ENCODE measurements at places on chromosomes 1 and 21. TPM values are rescaled to one million over a fixed set of nuclear protein-coding genes. Genes with fewer than 3 reads are reported as not detected.

- no peak for DNase-seq
Measured at GRCh38 chr21:41961282-41961701, 7.5 kb upstream of the C2CD2 start.

Gene IARS2
- 70.9 TPM for total RNA-seq

Gene GLUL
- 477 TPM for total RNA-seq

Gene CD247
- 1.2 TPM for total RNA-seq

DNA sequence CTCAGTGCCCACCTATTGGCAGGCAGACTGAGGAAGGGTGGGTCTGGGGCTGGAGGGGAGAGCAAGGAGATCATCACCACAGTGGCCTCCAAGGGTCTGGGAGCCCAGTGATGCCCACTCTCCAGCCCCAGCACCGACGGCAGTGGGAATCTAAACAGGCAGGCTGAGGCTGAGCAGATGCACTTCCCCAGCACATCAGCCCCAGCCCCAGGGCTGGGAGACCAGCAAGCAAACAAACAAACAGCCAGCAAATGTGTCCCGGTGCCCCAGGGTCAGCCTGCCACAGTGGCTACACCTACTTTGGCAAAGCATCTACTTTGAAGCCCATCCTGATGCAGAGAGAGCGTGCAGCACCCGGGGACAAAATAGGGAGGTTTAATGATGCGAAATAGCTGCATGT, 216.3 kb upstream of the ZC3H12A start:
- DNase-seq, result no peak

- DNase-seq, result no peak
Measured at GRCh38 chr1:214249651-214250050, 31.3 kb upstream of the SMYD2 start.

GRCh38 chr1:204971517-204972336, 71.3 kb upstream of the CNTN2 start:
- no peak for DNase-seq

- peak; percentile 2 for DNase-seq
Measured at GRCh38 chr1:201072922-201073321, 39.3 kb downstream of the CACNA1S start.

Gene MTF1
- 4.7 TPM for total RNA-seq

- DNase-seq, result no peak
Measured at GRCh38 chr1:168287237-168287664, 6.6 kb downstream of the TBX19 start.

Gene PLEKHG5
- total RNA-seq, result 14.3 TPM

Gene CFHR5
- not detected for total RNA-seq

GRCh38 chr1:201905234-201905890, 16.7 kb downstream of the SHISA4 start:
- DNase-seq, result no peak

Gene SGIP1
- 1.9 TPM for total RNA-seq

DNA sequence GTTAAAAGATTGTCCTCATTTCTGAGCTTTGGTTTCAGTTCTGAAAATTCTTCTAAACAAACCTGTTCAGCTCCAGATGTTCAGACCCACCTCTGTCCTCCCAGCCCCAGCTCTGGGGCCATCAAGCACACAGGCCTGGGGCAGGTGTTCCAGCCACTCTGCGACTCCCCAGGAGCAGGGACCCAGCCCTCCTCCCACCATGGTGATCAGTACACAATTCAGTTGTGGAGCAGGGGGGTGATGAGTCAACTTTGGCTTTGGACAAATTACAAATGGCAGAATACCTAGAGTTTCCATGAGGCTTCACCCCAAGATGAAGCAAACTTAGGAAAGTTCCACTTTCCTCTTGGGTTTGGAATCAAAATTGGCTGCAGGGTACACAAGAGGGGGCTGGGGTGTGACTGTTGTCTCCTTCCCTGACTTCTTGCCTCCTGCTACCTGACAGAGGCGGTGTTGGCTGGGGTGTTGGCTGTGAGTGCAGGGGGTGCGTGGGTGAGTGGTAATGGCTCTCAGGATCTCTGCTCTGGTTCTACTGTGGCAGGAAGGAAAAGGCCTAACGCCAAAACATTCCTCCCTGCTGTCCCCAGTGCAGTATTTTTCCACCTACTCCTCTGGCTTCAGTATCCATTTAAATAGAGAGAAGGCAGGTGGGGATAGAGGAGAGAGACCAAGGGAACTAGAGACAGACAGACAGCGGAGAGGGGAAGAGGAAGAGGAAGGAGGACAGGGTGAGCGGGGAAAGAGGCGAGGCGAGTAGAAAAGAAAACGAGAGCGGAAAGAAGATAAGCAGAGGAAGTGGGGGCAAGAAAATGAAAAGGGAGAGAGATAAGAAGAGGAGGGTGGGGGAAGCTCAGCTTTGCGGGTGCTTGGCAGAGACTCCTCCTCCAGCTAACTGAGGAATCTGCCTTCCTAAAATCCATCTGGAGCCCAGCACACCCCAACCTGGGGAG, 20.6 kb upstream of the LRRN2 start:
- DNase-seq, result no peak

Gene WNT4
- 4.2 TPM for total RNA-seq

Gene SNRNP40
- total RNA-seq, result 88.5 TPM

Gene CLEC20A
- total RNA-seq, result not detected

Gene NTNG1
- 9.1 TPM for total RNA-seq

Gene GJA8
- not detected for total RNA-seq

GRCh38 chr1:167621780-167622313, 8.2 kb upstream of the RCSD1 start:
- DNase-seq, result no peak

DNA sequence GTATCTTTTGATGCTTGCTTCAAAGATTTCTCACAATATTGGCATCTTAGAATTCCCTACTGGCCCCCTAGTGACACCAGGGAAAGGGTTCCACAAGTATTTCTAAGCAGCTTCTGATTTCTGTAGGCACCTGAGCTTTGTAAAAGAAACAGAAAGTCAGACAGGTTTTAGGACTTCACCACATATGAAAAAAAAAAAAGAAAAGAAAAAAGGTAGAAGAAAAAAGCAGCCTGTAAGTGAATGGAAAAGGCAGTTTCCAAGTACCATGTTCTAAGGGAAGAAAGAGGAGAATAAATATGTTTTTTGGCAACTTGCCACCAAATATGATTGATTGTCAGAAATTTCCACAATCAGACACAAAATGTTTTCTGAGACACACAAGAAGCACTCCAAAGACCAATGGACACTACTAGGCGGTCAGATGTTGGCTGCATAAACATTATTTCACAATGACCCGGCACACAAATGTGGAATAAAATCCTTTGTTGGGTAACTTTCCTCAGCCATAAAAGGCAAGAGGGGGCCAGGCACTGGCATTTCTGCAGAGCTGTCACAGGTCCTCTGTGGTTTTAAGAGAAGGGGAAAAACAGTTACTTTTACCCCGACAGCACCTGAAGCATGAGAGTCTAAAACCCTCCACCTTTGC, 12.7 kb upstream of the CPLANE2 start:
- no peak for DNase-seq

Gene CDCA8
- total RNA-seq, result 3.3 TPM

- peak; percentile 6 for DNase-seq
Measured at GRCh38 chr1:201553496-201554189, 14.7 kb downstream of the NAV1 start.

GRCh38 chr1:172354291-172355274, 65.9 kb upstream of the C1orf105 start:
- no peak for DNase-seq

- DNase-seq, result no peak
Measured at GRCh38 chr21:45496151-45496967, 45.9 kb downstream of the SLC19A1 start.

DNA sequence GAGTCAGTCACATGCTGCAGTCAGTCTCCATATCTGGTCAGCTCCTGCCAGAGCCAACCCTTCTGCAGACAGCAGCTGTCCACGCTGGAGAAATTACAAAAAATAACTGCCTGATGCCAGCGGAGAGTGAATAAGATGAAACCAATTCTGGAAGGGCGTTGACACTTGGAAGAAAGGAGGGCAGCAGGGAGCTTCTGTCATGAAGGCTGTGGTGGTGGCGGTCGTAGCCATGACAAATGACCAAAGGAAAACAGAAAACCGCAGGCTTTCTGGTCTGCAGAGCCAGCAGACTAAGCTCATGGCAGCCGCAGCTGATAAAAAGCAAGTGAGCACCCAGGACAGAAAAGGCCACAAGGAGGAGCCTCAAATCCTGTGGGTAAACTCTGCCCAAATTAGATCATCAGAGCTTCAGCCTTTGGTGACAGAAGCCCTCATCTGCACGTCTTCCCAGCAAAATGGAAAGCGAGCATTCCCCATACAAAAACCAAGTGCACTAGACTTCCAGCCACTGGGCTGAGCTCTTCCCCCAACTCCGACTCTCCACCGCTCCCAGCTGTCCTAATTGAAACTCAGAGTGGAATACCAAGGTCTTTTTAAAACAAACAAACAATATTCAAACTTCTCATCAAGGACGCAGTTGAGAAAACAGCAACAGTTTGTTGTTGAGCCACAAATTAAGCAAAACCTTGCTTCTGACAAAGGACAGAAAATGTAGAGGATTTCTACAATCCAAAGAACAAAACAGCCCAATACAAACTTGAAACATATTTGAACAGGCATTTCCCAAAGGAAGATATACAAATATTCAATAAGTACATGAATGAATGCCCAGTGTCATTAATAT, 28.7 kb downstream of the RSPH1 start:
- DNase-seq, result no peak

DNA sequence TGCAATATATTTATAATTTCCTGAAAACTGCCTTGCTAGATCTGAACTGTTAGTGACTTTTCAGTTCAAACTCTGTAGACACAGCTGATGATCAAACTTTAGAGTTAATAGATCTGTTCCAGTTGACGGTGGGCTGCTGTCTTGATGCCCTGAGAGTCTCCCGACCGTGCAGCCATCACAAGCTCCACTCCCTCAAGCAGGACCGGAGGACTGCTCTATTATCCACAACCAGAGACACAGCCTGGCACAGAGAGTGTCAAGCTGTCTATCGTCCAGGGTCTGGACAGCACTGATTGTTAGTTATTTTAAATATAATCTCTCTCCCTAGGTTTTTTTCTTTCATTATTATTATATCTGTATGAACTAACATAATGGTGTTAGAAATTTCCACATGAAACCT, 8.0 kb downstream of the CHODL start:
- DNase-seq, result peak; percentile 56

Gene FAM110D
- total RNA-seq, result 0.30 TPM

- DNase-seq, result no peak
Measured at GRCh38 chr1:230048322-230048721, 18.7 kb upstream of the GALNT2 start.

- DNase-seq, result peak; percentile 29
Measured at GRCh38 chr1:231603598-231604275, 22.9 kb upstream of the DISC1 start.

- no peak for DNase-seq
Measured at GRCh38 chr1:78683079-78683478, 33.4 kb downstream of the IFI44 start.

DNA sequence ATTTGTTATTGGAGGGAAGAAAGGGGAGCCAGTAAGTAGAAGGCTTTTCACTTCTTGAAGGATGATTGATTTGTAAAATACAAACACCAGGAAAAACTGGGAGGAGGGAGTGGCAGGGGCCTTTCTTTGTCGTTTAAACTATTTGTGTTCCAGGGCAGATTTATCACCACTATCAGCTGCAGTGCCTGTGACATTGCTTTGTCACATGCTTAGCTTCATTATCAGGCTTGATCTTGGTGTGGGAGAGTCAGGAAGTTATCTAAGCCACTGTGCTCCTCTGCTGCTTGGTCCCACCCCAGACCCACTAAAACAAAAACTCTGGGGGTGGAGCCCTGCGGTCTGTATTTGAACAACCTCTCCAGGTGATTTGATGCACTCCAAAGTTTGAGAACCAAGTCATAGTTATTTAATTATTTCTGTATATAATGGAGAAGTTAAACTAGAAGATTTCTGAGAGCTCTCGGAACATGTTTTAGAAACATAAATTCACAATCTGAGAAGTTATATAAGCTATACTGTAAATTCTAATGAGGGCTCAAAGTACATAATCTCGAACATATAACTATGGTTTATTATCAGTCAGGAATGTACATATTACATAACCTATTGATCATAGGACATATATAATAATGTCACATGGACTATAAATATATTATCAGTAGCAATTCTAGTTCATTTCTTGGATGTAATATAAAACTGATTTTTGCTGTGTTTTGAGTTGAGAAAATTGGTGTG, 87.9 kb downstream of the CDC14A start:
- DNase-seq, result no peak
